ENCODE measurements at places on chromosomes 13 and 19. TPM values are rescaled to one million over a fixed set of nuclear protein-coding genes. Genes with fewer than 3 reads are reported as not detected.

GRCh38 chr19:18975011-18975410 lies 34.0 kb upstream of the HOMER3 start:
- DNase-seq = no peak

- no peak for DNase-seq
These were observed 16.1 kb downstream of the LGALS16 start for GRCh38 chr19:39671739-39672363.

DNA sequence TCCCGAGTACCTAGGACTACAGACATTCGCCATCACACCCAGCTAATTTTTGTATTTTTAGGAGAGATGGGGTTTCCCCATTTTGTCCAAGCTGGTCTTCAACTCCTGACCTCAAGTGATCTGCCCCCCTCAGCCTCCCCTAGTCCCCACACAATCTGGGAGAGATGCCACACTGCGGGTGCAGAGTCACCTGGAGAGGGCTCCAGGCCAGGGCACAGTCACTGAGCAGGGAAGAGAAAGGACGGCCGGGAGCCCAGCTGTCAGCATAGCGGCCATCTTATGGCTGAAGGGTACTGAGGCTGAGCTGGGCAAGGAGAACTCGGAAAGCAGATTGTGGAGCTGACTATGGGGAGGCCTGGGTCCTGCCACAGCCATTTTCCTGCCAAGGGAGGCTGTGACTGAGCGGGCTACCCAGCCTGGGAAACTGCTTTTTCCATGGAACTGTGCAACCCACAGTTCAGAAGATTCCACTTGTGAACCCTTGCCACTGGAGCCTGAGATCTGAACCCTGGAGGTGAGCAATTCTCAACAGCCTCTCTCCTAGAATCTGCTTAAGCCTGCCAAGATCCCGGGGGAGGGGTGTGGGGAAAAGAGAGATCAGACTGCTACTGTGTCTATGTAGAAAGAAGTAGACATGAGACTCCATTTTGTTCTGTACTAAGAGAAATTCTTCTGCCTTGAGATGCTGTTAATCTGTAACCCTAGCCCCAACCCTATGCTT lies 109.2 kb downstream of the ZNF486 start:
- DNase-seq = no peak

GRCh38 chr13:30908416-30908980 lies 2.4 kb downstream of the MEDAG start:
- DNase-seq = no peak

DNA sequence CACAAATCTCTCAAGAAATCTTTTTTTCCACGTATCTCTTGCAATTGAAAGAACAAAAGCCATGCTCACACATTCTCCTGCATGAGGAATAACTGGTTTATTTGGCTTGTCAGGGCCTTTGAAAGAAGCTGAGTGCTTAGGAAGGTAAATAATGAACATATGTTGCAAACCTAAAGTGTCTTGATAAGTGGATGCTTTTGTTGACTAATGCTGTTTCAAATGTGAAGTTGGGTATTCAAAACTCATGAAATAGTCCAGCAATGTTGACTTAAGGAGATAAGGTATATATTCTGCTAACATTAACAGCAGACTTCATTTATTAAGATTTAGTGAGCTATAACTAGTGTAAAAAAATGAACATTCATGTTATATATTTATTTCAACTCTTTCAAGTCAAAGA lies 1792.7 kb upstream of the MIR17HG start:
- no peak for DNase-seq

- DNase-seq = no peak
These were observed 82.4 kb downstream of the GGACT start for GRCh38 chr13:100506154-100506553.

GRCh38 chr13:32314271-32315237 lies 609 bp downstream of the ZAR1L start:
- DNase-seq = peak; percentile 71

DNA sequence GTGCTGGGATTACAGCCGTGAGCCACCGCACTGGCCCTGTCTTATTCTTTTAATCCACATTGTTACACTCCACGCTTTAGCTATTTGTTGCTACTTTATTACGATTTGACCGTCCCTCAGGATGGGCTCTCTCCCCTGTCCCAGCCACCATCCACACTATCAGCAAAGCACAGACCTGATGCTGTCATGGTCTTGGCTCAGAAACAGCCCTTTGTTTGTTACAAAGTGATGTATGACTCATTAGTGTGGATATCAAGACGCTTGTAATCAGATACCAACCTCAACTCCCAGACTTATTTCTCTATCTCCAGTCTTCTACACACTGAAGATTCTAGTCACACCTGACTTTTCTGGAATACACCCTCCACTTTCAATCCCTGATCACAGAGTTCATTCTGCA lies 84.6 kb upstream of the FREM2 start:
- no peak for DNase-seq

- peak; percentile 68 for DNase-seq
These were observed 41.0 kb downstream of the KL start for GRCh38 chr13:33057019-33057780.

GRCh38 chr13:67204764-67205163 lies 25.4 kb downstream of the PCDH9 start:
- no peak for DNase-seq

DNA sequence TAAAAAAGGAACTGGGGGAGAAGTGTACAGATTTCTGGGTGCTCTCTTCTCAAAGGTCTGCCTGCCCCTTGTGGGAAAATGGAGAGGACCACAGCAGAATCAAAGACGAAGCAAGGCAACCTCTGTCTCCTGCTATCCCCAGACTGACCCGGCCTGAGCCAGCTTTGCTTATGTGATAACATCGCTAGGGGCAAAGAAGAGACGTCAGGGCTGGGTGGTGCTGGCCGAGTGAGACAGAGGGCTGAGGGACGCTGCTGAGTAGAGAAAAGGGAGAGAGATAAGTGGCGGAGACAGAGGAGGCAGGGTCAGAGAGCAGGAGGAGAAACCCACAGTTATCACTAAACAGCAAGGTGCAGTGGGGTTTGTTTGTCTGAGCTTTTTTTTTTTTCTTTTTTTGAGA lies 4.6 kb upstream of the MUC16 start:
- DNase-seq = no peak

DNA sequence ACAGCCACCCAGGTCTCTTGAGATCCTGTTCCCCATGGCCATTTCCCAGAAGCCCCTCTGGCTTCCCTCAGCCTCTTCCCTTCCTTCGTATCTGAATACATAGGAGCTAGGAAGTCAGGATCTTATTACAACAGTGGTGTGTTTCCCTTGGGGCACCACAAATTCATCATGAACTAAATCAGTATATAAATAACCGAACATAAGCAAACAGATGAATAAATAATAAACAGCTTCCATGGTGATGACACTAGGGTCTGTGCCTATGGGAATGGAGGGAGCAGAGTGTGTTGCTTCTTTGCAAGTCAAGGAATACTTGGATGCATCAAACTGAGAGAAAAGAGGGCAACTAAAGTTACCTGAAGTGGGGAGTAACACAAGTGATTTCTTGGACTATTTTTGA lies 527.6 kb downstream of the LMO7 start:
- DNase-seq = no peak

DNA sequence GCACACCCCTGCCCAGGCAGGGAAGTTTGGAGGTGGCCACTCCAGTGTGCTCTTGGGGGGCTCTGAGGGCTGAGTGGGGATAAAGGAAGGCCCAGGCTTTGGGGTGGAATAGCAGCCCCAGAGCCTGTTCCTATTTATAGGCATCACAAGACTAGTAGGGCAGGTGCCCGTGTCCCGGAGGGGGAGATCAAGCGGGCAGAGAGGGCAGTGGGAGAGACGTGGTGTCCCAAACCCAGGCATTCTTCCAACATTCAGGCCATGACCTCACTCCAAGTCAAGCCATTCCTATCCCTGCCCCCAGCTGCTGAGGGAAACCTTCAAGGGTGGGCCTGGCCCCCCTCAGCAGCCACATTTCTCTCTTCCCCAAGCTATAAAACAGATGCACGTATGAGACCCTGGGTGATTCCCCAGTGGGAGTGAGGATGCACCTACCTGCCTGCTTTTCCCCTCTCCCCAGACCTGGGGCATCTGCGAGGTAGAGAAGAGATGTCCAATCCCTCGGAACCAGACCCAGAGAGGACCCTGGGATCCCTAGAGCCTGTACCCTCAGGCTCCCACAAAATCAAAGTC lies 3.9 kb downstream of the WIZ start:
- no peak for DNase-seq

GRCh38 chr13:24355103-24355502 lies 45.7 kb downstream of the C1QTNF9 start:
- no peak for DNase-seq

- DNase-seq = no peak
These were observed 23.6 kb downstream of the IRS2 start for GRCh38 chr13:109762791-109763190.

- no peak for DNase-seq
These were observed 89.4 kb upstream of the IRS2 start for GRCh38 chr13:109875746-109876145.

GRCh38 chr19:23415561-23416191 lies 20.4 kb upstream of the ZNF91 start:
- DNase-seq = no peak

Gene SERPINE3
- total RNA-seq = 0.31 TPM

Gene FUT2
- total RNA-seq = not detected

Gene PROZ
- total RNA-seq = not detected

Gene ZNF473
- 9.0 TPM for total RNA-seq

Gene MEX3D
- total RNA-seq = 27.1 TPM

Gene POSTN
- 27.6 TPM for total RNA-seq

Gene CD79A
- 2.1 TPM for total RNA-seq

Gene S1PR4
- 3.1 TPM for total RNA-seq

Gene UQCRFS1
- total RNA-seq = 14.5 TPM

Gene NKPD1
- not detected for total RNA-seq

Gene LYPD3
- total RNA-seq = 1.6 TPM

Data from sciatic nerve (tissue), 2 donors.